ENCODE measurements at places on chromosomes 6 and 20.
A peak's percentile ranks its signal among the peaks of the same experiment; 100 is the strongest.

- no peak for DNase-seq
These were observed 121.2 kb downstream of the CD109 start for GRCh38 chr6:73817253-73817652.

GRCh38 chr6:107853230-107853629, 29.1 kb upstream of the SCML4 start:
- no peak for DNase-seq

DNA sequence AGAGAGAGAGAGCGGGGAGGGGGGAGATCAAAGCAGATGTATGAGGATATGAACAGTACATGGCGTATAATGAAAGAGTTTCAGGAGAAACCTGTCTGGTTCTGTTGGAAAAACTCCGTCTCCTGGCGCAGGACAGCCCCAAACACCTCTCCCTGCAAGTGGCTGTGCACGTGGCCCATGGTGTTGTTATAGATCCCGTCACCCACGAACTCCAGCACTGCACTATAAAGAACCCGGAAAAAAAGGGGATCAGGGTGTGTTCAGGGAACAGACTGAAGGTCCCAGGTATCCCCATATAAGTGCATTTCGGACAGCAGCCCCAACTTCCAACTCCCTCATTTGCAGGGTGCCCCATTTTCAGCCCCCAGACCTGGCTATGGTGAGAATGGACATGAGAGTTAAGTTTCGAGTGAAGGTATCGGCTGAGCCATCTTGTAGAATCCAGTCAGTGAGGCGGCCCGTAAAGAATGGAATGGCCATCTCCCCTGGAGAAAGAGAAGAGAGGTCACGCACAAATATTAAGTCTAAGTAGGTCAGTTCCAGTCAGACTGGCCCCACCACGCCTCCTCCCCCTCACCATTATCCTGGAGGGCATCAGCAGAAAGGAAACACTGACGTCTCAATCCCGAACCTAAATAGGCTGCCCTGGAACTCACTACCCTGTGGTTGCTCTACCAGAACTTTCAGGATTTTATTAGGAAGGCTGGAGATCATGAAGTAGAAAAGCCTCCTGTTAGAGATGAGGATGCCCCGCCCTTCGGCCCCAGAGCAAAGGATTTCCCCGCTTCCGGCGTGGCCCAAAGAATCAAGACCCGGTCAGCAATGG, 1.3 kb downstream of the TAP1 start:
- DNase-seq = peak; percentile 72

- DNase-seq = no peak
These were observed 305.9 kb downstream of the LAMA2 start for GRCh38 chr6:129188795-129189194.

GRCh38 chr6:160253714-160254113, 4.9 kb downstream of the SLC22A2 start:
- DNase-seq = no peak

- no peak for DNase-seq
These were observed 87.8 kb downstream of the TBXT start for GRCh38 chr6:166079841-166080240.

GRCh38 chr6:85581572-85581971, 12.1 kb downstream of the SNX14 start:
- no peak for DNase-seq

DNA sequence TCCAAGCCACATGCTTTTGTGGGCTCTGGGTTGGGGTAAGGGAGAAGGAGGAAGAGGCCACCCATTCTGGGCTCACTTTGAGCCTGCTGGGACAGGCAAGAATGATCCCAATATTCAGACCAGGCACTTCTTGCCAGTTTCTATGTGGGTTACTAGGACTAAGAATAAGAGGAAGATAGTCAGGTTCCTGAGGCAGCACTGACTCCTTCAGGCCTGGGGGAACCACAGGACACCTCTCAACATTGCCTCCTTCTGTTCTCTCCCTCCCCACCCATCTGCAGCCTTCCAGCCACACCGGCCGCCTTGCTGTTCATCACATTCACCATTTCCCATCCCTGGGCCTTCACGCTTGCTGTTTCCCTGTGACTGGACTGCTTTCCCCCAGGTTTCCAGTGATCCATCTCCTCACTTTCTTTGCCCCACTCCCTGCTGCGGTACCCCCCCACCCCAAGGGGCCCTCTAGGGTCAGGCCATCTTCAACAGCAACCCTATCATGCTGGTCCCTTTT, 69.2 kb upstream of the SIRPA start:
- DNase-seq = no peak

DNA sequence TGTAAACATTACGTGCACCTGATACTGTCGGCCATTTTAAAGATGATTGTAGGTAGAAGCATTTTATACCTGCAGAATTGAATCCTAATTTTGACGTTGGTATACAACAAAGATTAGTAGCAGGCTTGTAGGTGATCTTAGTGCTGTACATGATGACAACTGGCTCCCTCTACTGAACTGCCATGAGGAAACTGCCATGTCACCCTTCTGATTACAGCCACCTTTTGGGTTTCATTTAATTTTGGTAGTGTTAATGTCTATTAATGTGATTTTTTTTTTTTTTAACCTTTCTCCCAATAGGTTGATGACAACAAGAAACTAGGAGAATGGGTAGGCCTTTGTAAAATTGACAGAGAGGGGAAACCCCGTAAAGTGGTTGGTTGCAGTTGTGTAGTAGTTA, 2.3 kb downstream of the RPS12 start:
- no peak for DNase-seq

- DNase-seq = no peak
These were observed 9.3 kb downstream of the SDHAF4 start for GRCh38 chr6:70575899-70576495.
